ENCODE measurements at places on chromosomes 1 and 21.

DNA sequence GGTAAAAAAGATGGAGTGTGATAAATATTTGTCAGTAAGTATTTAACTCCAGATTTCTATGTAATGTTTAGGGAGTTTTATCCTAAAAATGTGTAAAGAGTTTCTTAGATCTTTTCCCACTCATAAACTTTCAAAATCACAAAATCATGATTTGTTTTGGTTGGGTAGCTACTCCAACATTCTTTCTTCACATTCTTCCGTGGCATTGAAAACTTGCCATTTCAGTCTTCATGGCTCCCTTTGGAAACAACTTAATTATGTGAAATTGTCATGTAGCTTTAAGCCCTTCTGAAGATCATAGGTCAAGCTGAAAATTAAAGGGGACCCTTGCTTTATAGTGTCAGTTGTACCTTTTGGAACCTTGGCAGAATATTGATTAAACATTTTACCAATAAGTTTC, 73.2 kb downstream of the ADGRL2 start:
- no peak for DNase-seq

DNA sequence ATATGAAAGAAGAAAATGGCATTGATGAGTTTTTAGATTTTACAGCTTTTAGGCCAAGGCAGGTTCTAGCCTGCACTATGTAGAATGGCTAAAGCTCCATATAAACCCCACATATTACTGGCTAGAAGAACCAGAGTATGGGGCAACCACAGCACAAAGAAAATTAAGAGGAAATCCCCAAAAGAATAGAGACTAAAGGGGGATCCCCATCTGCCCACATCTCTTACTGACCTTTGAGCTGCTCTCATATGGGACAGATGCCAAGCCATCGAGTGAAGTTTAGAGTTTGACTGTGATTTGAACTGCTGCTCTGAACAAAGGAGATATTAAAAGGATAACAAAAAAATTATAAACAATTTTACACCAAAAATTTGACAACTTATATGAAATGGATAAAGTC, 102.2 kb upstream of the HAO2 start:
- peak; percentile 51 for DNase-seq

- DNase-seq, result peak; percentile 78
These were observed 229.7 kb upstream of the TMEM51 start for GRCh38 chr1:14923727-14924452.

GRCh38 chr1:113630340-113631327, 128.7 kb downstream of the PHTF1 start:
- no peak for DNase-seq

GRCh38 chr1:203464743-203465142, 10.9 kb upstream of the PRELP start:
- DNase-seq, result no peak

DNA sequence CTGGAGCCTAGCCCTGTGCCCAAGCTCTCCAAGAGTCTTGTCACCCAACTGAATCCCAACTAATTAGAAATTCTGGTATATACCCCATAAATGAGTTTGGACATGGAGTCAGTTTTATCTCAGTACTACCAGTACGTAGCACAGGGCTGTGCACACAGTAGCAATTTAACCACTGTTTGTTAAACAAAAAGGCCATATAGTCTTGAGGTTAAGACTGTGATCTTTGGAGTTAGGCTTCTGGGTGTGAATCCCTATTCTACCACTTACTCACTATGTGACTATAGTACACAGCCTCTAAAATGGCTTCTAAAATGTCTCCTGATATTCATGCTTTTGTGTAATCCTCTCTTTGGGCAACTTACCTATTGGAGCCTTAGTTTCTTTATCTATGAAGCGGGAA, 48.2 kb downstream of the RAB3B start:
- no peak for DNase-seq

DNA sequence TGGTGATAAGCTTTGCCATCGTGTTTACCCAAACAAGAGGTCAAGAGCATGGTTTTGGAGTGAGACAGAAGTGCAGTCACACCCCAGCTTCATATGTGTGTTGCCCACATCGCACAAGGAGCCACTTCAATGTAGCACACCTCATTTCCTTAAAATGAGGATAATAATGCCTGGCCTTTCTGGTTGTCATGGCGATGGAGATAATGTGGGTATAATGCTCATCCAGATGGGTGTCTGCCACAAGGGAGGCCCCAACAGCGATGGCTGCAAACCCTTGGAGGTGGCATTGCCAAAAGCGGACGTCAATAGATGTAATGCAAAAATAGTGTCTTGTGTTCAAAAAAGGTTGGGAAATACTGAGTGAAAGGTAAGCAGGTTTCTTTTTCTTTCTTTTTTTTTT, 83.1 kb upstream of the AJAP1 start:
- no peak for DNase-seq

- DNase-seq, result no peak
These were observed 45.9 kb upstream of the PUM1 start for GRCh38 chr1:31111290-31111951.

GRCh38 chr1:165169028-165169427, 187.5 kb downstream of the LMX1A start:
- no peak for DNase-seq

DNA sequence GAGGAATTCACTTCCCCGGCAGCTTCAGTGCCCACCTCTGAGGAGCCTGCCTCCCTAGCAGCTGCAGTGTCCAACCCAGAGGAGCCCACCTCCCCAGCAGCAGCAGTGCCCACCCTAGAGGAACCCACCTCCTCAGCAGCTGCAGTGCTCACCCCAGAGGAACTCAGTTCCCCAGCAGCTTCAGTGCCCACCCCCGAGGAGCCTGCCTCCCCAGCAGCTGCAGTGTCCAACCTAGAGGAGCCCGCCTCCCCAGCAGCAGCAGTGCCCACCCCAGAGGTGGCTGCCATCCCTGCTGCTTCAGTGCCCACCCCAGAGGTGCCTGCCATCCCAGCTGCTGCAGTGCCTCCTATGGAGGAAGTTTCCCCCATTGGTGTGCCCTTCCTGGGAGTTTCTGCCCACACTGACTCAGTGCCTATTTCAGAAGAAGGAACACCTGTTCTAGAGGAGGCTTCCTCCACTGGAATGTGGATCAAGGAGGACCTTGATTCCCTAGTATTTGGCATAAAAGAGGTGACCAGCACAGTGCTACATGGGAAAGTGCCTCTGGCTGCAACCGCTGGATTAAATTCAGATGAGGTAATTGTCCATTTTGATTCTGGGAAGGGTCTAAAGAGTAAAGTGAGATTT, 77.4 kb upstream of the BMP8A start:
- no peak for DNase-seq

DNA sequence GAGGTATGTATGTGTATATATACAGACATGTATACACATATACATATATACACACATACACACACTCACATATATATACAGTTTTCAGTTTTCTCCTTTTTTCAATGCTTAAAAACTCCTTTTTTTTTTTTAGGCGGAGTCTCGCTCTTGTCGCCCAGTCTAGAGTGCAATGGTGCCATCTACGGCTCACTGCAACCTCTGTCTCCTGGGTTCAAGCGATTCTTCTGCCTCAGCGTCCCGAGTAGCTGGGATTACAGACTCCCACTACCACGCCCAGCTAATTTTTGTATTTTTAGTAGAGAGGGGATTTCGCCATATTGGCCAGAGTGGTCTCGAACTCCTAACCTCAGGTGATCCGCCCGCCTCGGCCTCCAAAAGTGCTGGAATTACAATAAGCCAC, 27.0 kb downstream of the STYXL2 start:
- DNase-seq, result no peak

- no peak for DNase-seq
These were observed 263.3 kb downstream of the MRPL39 start for GRCh38 chr21:25343774-25344545.

DNA sequence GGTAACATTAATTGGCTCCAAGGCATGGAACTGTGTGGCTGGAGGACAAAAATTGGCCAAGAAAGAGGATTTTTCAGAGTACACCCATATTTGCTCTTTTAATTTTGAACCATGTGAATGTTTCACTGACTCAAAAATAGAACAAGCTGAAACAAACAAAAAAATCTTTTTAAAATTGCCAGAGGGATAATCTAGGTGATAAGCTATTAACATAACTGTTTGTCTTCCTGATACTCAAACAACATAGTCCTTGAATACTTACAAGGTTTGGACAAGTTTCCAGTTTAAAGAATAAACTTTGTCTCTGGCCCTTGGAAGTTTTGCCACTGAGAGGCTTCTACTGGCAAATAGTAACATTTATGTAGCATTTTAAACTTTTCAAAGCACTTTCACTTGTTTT, 30.0 kb upstream of the PIGC start:
- no peak for DNase-seq

- DNase-seq, result no peak
These were observed 725.7 kb downstream of the USP25 start for GRCh38 chr21:16455526-16455925.

- DNase-seq, result no peak
These were observed 933 bp downstream of the ANKRD34A start for GRCh38 chr1:145963265-145964019.

GRCh38 chr1:160580221-160580812, 1.0 kb upstream of the CD84 start:
- no peak for DNase-seq

GRCh38 chr1:212979340-212980122, 29.2 kb downstream of the VASH2 start:
- DNase-seq, result peak; percentile 78

DNA sequence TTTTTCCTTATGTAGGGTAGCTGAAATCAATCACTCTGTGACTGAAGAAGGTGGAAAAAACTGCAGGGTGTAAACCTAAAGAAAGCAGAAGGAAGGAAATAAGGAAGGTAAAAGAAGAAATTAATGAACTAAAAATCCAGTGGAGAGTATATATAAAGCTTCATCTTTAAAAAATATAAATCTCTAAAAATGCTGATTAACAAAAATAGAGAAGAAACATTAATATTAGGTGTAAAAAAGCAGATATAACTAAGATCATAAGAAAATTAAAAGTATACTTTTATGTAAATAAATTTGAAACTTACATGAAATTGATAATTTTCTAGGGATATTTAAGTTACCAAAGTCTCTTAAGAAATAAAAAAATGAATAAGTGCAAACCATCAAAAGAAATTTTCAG, 159.8 kb downstream of the GALNT2 start:
- no peak for DNase-seq

DNA sequence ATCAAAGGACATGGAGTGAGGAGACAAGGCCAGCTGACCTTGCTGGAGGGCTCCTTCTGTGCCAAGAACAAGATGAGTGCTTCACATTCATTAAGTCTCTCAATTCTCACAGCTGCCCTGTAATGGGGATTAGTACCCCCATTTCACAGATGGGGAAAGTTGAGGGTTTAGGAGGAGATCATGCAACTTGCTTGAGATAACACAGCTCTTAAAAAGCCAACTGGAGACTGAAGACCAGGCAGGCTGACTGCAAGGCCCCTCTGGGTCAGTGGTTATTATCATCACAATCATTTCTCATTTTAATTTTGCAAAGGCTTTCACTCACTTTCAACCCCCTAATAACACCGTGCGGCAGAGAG, 46.8 kb downstream of the GPR161 start:
- DNase-seq, result no peak

GRCh38 chr1:151352021-151352718, 5.1 kb upstream of the RFX5 start:
- DNase-seq, result no peak

- no peak for DNase-seq
These were observed 44.9 kb downstream of the RAB3GAP2 start for GRCh38 chr1:220227393-220227792.

DNA sequence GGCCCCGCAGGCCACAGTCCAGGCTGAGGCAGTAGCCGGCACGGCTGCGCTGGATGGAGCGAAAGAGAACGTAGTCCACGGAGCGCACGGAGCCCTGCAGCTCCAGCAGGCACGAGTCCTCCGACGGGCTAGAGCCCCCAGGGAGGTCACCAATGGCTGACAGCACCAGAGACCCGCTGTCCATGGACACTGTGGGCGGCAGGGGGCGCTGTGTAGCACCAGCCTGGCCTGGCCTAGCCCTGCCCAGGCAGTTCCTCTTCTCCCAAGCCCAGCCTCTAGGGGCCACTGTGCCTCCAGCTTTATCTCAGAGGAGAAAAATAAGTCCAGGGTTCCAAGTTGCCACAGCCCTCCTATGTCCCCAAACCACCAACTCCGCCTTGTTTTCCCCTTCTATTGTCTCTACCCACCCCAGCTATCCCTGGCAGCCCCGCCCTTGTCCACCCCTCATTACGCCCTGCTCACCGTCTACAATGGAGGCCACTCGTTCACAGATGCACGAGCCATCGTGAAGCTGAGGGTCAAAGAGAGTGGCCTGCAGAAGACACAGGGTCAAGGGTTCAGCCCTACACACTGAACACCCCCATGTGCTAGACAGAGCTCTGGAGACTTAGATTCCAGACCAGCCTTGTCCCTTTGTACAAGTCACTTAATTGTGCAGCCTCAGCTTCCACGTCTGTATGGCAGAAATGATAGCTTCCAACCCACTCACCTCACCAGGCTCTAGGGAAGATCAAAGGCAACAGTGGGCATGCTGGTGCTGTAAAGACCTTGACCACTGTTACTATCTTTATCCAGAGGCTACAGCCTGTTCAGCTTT, 4.4 kb downstream of the ENTREP3 start:
- DNase-seq, result peak; percentile 97

DNA sequence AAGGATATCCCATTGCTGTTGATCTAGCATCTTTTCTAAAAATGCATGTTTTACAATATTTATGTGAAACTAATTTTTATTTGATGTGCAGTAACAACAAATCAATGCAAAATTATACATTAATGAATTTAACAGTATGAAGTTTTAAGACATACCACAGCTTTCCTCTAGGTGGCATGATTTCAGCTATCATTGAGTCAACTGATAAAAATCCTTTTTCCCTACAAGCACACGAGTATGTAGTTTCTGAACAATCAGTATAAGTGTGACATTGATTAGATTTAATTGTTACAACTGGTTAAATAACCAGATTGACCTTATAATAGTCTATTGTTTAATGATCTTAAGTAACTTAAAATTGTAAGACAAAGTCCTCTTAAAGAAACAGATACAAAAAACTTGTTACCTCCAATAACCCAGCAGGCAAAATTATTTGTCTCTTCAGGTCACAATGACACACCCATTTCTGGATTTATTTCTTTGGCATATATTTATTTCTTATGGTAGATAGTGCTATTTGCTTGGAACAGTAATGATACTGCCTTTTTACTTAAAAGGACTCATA, 5.8 kb upstream of the TGFB2 start:
- no peak for DNase-seq

GRCh38 chr21:36425286-36425685, 40.1 kb downstream of the CHAF1B start:
- DNase-seq, result no peak

DNA sequence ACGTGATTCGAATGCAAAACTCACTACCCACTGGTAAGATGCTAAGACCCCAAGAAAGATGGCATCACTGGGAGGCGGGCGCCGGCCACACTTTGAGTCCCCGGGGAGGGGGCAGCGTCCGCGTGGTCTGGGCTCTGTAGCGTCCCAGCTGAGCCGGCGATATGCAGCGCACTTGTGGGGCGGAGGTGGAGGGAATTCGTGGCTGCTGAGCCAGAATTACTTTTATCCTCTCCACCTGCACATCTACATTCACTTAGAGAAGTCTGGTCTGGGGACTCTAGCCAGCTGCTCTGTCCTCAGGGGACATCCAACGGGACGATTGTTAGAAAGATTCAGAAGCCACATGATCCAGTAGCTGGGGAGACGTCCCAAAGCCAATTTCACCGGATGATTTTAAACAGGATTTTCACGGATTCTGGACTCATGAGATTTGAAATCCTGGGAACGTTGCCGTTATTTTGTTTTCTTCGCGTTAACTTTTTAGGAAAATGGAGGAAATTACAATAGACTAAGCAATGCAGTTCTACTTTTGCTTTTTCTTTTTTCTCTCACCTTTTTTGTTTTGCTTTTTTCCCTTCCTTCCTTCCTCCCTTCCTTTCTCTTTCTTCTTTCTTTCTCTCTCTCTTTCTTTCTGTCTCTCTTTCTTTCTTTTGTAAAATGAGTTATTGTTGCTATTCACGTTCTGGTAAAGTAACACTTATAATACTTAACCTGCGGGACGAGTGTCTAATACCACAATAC, 1.3 kb downstream of the JAM2 start:
- peak; percentile 58 for DNase-seq
